ENCODE measurements at places on chromosomes 2 and 18.

DNA sequence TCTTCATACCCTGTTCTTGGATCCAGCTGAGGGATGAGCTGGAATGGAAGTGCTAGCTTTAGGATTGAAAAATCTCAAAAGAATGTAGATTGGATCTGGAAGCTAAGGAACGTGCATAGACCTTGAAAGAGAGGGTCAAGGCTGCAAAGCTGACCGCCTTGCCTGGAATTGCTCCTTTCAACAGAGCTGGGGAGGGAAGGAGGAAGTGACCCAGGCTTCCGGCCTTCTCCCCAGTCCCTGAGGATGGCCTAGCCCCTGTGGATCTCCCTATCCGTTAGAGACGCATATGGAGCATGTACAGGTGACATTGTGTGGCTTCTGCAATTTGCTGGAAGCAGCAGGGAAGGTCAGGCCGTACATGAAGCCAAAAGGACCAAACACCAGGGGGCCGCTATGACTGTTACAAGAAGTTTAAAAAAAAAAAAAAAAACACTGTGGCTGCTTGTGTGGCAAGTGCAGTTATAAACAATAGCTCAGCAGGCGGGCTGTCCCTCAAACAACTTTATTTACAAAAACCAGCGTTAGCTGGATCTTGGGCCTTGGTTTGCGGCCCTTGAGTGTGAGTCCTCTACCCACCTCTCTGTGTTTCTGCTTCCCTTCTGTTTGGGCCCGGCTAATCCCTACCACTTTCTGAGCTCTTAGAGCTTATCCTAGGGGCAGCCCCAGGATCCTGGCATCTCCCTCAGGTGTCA is 227.6 kb downstream of the SEPTIN10 start:
- DNase-seq: no peak

GRCh38 chr2:159051133-159051532 is 82.7 kb downstream of the TANC1 start:
- no peak for DNase-seq

DNA sequence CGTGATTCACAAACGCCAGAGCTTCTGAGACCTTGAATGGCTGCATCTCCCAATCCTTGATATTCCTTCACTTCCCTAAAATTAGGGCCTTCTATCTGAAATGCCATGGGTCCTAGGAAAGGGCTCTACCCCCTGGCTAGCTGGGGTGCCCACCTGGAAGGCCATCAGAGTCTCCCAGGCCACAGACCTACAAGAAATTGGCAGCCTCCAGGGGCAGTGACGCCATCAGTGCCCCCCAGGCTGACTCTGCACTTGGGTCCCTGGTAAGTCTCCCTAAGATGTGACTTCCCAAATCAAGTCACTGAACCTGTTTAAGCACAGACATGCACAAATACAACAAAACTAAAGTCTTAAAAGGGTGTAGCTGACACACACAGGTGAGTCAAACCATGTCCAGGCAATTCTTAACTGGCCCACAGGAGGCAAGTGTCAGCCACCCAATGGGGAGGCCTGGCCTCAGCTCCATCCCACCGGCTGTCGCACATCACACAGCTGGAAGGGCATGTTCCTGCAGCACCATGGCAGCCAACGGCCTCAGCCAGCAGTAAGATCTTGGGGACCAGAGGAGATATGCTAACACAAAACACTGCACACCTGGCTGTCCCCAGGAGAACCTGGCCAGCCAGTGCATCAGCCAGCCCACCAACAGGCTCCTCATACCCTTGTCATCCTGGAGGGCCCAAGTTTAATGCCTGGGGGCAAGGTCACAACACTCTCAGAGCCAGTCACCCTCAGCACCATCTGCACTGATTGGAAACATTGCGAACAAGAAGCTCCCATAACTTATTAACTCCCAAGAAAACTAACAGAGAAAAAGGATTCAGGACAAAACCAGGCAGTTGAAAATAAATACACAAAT is 5.2 kb downstream of the PARD6G start:
- DNase-seq: no peak

- DNase-seq: no peak
These were observed 633.2 kb upstream of the PKDCC start for GRCh38 chr2:41414486-41415230.

DNA sequence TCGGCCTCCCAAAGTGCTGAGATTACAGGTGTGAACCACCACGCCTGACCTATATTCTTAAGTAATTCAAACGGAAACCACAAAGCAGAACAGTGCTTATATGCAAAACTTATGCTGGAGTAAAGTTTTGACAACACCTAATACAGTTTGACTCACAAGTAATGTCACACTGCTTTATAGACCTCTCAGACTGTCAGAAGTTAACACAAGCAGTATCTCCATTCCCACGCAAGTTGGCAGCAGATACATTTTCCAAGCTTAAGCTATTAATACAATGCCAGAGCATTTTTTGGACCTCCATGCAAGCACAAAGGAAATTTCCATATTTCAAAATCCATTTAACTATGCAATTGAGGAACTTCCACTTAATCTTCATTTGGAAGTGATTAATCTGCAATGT is 21.0 kb upstream of the SANBR start:
- DNase-seq: no peak

GRCh38 chr2:97715951-97716694 is 2.7 kb downstream of the ZAP70 start:
- DNase-seq: no peak

GRCh38 chr2:129752176-129752575 is 227.3 kb upstream of the RAB6C start:
- DNase-seq: no peak

DNA sequence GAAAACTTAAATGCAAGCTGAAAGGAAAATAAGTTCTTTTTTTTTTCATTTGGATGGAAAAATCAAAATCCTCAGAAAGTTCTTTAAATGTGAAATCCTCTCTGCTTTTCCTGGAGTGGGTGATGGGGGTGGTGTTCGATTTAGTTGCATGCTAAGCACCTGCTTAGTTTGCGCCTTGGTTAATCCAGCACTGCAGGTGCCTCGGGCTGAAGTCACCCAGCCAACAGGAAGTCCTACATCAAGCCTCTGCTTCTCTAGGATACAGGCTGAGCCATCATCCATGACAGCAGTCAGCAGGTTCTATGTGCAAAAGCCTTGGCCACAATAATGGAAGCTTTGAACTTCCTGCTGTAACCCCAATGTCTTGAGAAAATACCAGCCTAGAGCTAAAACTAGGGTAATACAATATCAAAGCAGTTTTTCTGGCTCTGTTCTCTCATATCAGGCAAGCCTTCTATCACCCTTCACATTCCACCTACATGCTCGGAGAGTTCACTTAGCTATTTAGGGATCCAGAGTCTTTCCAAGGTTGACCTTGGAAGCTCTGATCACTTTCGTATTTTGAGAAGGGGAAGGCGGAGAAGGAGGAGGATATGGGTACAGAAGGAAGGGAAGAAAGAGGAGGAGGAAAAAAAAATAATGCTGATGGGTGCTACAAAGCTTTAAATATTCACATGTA is 116.1 kb upstream of the LRRTM1 start:
- no peak for DNase-seq

DNA sequence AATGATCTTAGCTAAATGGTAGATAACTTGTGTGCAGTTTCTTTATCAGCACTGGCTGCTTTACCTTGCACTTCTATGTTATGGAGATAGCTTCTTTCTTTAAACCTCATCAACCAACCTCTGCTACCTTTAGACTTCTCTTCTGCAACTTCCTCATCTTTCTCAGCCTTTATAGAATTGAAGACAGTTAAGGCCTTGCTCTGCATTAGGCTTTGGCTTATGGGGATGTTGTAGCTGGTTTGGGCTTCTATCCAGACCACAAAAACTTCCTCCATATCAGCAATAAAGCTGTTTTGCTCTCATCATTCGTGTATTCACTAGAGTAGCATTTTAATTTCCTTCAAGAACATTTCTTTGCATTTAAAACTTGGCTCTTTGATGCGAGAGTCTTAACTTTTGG is 123.7 kb downstream of the PIK3C3 start:
- DNase-seq: no peak

DNA sequence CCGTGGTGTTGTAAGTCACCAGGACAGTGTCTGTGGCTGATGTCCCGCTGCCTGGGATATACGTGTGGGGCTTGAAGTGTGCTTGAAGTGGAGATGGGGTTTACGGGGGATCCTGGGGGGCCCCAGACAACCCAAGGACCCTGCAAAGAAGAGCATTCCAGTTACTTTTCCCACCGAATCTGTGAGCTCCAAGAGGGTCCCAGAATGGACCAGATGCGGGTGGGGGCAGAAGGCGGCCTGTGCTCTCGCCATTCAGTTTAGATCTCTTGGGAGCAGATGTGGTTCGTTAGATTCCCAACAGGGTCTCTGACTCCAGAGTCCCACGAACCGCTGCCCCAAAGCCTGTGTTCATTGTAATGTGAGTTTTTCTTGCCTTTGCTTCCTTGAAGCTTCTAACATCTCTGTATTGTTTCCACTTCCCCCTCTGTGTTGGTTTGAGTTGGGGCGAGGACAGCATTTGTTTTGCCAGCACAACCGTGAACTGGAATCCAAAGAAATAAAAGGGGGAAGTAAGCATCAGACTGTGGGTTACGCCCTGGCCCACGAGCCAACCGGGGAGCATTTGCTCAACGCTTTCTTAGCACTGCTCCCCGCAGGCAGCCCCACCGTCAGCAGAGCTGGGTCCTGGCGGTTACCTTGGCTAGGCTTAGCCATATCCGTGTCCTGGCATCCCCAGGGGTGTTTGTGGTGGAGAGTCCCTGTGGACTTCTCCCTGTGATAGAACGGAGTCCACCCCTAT is 92.1 kb downstream of the SH3BP4 start:
- no peak for DNase-seq

DNA sequence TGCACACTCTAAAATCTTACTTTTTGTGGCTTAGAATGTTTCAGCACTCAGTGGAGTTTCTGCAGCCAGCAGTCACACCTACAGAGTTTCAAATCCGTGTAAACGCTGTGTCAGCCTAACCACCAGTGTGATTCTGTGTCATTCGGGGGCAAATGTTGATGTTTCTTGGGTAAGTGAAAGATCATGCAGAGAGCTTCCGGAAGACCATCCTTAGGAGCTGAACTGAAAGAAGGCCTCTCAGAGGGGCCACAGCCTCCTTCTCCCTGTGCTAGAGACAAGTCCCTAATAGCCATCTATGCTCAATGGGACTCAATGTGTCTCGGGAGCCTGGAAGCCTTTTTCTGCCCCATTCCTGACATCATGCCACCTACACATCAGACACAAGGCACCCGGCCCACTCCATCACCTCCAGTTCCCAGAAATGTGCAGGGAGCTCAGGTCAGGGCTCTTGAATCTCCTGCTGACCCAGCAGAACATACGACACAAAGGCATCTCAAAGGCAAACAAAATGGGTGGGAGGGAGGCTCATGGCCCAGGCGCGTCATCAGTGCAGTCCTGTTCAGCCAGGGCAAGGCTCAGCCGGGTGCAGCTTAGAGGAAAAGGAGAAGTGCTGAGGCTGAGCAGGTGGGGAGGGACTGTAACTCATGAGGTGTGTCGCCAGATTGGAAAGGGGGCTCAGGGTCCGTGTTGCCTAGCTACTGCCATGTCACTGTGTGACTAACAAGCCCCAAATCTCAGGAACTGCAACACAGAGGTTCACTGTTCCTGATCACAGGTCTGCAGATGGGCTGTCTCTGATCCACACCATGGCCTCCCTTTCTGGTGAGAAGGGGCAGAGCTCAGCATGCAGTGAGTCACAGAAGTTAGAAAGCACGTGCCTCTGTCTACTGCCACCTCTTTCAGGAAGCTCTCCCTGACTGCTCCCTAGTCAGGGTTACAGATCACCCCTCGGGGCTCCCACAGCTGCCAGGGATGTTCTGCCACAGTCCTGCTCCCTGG is 82.0 kb downstream of the SMAD7 start:
- no peak for DNase-seq

GRCh38 chr2:33763671-33764310 is 164.7 kb upstream of the FAM98A start:
- no peak for DNase-seq

DNA sequence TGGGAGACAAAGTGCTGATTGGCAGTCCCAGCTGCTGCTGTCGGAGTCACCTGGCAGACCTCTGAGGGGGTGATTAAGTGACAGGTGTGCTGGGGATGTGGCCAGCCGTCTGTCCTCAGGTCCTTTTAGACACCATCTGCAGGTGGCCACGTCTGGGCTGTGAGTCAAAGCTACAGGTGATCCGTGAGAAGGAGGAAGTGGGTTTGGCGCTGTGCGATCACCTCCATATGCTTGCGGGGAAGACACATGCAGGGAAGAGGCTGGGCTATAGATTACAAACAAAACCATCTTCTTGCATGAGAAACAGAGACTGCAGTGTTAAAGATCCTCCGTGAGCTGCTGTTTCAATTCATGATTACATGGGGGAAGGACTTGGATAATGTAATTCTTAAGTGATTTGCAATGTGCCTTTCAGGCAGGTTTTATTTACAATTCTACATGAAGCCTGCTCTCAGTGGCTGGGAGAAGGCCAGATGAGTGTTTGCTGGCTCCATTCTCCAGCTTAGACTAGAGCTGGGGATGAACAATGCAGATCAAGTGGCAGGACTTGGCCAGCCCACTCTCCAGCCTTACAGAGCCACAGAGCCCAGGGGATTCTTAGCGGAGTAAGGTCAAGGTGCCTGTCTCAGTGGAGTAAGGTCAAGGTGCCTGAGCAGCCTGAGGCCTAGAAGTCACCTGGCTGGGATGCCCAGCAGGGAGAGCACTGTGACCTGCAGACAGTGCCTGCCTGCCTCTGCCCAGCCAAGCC is 87.8 kb downstream of the LYPD1 start:
- no peak for DNase-seq

DNA sequence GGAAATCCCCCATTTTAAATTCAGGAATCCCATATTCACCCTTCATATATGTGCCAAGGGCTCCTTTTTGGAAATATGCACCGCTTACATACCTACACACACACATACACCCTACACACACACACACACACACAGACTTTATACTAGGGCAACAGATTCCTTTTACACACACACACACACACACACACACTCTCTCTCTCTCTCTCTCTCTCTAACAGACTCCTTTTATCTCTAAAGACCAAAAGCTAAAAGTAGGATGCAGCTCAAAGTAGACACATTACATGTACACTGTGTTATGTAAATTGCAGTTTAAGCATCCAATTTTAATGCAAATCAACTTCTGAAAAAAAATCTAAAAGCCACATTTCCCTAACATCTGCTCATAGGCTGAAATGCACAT is 130.9 kb upstream of the CAPN13 start:
- no peak for DNase-seq

DNA sequence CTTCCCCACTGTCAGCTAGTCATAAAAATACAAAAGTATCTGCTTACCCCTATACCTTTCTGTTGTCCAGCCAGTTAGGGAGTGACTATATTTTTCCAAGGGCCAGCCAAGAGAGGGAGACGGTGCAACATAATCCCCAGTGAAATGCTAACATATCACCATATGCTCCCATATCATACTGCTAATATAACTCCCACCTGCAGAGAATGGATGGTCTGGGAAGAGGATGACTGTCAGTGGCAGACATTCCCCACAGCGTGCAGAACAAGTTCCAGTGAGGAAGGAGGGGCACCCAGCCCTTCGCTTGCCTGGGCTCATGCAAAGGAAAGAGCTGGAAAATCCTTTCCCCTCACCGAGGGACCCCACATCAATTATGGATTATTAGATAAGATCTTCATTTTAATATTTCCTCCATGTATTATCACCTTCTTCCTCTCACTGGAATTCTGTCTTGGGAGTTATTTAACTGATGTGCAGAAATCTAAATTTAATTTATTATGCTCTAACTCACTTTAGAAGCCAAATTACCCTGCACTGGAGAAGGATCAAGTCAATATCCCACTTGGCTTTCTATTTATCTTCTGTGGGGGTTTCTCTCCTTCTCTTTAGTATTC is 135.6 kb downstream of the GALNT14 start:
- DNase-seq: no peak

Measured in stimulated activated CD4-positive, alpha-beta T cell treated with anti-CD3 and anti-CD28 coated beads, TNF-alpha, amount 100 ng/mL, for 1 hour (primary cell).